ENCODE measurements at places on chromosomes 12 and 14.
A peak's percentile ranks its signal among the peaks of the same experiment; 100 is the strongest.

- no peak for DNase-seq
Measured at GRCh38 chr12:89320735-89321134, 31.6 kb downstream of the DUSP6 start.

- no peak for DNase-seq
Measured at GRCh38 chr14:26744903-26745302, 147.1 kb upstream of the NOVA1 start.

- DNase-seq = peak; percentile 65
Measured at GRCh38 chr12:1213618-1214205, 222.7 kb downstream of the ERC1 start.

GRCh38 chr12:114381177-114381576 lies 24.8 kb downstream of the TBX5 start:
- DNase-seq = no peak

- DNase-seq = peak; percentile 76
Measured at GRCh38 chr12:54374562-54375258, 9.8 kb downstream of the ZNF385A start.

GRCh38 chr12:77995436-77996167 lies 164.9 kb downstream of the NAV3 start:
- no peak for DNase-seq

DNA sequence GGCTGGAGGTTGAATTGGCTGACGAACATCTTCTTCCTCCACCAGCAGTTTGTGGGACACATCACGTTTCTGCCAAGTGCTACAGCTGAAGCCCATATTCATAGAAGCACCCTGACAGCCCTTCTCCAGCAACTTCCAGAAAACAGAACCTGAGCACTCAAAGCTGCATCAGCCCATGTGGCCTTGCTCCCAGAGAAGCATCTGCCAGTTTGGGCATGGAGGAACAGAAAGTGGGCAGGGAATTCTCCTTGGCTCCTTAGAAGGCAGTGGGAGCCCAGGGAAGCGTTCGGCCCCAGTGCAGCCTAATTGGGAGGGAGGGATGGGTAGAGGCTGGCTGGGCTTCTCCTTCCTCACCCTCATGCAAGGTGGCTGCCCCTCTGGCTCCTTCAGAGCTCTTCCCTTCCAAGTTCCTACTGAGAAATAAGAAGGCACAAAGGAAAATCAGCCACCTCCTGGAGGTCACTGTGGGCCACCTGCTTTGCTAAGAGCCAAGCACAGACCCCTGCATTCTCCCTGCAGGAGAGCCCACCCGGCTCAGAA lies 4.1 kb upstream of the NGB start:
- no peak for DNase-seq
